Calu3 (cell line): ENCODE measurements at places on chromosomes 3 and 15.

GRCh38 chr3:151331696-151332095 is 2.3 kb upstream of the P2RY13 start:
- no peak for DNase-seq

DNA sequence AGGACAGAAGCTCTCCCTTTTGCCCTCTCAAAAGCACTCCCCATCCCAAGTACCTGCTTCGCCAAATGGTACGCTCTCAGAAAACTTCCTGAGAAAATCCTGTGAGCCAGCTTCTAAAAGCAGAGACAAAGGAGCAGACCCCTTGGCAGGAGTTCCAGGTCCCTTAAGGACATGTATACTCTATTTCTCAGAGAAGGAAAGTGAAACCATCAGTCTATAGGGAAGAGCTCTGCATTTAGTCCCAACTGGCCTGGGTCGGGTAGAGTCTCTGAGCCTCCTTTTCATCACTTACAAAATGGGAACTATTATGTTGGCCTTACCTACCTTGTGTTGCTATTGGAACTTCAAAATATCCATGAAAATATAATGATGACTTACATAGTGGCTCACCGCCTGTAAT is 19.7 kb downstream of the DAPK2 start:
- no peak for DNase-seq

DNA sequence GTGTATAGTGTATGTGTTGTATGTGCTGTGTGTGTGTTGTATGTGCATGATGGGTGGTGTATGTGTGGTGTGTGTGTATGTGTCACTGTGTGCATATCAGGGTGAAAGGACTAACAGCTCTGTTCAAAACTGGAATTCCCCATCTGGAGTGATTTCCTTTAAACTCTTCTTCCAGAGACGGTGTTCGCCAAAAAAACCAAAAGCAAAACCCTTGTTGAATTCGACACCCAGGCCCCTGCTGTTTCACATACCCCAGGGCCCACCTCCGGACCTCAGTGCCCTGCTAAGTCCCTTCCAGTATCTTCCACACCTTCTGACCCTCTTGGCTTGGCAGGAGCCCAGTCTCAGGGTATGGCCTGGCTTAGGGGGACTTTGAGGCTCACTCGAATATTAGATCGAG is 44.9 kb upstream of the SEC13 start:
- DNase-seq, result no peak

DNA sequence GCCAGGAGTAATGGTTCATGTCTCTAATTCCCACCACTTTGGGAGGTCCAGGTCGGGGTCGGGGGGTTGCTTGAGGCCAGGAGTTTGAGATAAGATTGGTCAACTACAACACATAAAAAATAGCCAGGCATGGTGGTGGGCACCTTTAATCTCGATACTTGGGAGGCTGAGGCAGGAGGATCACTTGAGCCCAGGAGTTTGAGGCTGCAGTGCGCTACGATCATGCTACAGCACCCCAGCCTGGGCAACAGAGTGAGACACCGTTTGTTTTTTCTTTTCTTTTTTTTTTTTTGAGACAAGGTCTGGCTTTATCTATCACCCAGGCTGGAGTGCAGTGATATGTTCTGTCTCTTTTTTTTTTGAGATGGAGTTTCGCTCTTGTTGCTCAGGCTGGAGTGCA is 1.3 kb upstream of the VPS33B start:
- DNase-seq, result no peak

- no peak for DNase-seq
These were observed 432.0 kb upstream of the TBL1XR1 start for GRCh38 chr3:177629276-177629675.

- DNase-seq, result no peak
These were observed 19.5 kb upstream of the FANCD2 start for GRCh38 chr3:10006762-10007090.

GRCh38 chr3:156898296-156898880 is 72.2 kb downstream of the LEKR1 start:
- DNase-seq, result no peak

- DNase-seq, result no peak
These were observed 13.5 kb upstream of the TIPIN start for GRCh38 chr15:66369773-66370651.

GRCh38 chr3:38755130-38755529 is 60.9 kb downstream of the SCN10A start:
- DNase-seq, result no peak

DNA sequence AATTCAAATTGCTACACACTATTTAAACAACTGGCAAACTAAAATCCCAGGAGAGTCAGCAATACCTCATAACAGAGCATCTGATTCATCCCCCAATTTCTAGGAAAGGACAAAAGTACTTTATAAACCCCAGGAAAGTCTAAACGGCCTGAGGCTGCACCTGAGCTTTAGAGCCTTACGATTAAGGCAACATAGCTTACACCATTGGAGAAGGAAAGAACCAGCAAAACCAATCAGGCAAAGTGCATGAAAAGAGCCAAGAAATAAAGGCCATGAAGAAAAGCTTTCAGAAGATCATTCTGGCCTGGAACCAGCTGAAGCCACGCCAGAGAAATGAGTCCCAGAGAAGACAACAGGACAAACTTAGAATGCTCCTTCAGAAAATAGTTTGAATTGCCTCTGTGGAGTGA is 48.1 kb downstream of the PTPN9 start:
- no peak for DNase-seq

- no peak for DNase-seq
These were observed 76.0 kb downstream of the MTHFS start for GRCh38 chr15:79820820-79821219.

DNA sequence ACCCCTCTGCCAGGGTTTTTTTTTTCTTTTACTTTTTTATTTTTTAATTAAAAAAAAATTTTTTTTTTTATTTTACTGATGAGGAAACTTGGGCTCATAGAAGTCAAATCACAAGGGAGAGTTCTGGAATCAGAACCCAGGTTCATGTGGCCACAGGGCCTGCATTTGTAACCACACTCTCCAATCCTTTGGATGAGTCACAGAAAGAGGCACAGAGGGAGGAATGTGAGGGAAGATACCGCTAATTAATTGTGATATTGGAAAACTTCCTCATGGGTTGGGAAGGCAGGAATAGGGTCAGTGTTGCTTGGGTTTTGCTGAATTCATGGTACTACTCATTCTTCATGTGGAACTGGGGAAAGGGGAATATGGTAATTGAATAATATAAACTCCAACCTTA is 132.9 kb upstream of the SLC6A11 start:
- no peak for DNase-seq

DNA sequence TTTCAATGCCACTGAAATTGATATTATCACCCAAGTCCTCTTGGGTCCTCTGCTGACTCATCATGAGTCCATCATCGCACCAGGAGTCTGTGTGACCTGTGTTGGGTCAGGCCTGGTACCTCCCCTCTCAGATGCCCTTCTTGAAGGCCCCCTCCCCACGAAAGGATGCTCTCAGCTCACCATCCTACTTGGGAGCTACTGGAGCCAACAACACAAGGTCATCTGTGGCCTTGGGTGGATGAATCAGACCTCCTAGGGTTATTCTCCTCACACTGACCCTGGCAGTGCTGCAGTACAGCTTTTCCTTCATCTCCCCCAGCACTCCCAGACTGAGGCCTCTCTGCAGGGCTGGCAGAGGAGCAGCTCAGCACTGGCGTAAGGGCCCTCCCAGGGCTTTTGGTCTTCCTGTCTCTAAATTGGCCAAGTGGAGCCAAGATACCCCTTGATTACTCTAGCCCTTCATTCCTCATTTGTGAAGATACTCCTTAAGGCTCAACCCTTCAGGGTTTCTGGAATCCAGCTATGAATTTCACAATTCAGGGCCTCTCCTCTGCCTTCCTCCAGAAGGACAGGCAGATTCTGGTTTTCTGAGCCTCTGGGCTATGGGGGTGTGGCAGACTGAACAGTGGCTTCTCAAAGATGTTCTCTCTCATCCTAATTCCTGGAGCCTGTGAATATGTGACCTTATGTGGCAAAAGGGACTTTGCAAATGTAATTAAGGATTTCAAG is 80.7 kb upstream of the GSK3B start:
- DNase-seq, result no peak

GRCh38 chr15:56045068-56045748 is 51.8 kb upstream of the NEDD4 start:
- no peak for DNase-seq

- no peak for DNase-seq
These were observed 171.1 kb downstream of the CHDH start for GRCh38 chr3:53675022-53675697.

DNA sequence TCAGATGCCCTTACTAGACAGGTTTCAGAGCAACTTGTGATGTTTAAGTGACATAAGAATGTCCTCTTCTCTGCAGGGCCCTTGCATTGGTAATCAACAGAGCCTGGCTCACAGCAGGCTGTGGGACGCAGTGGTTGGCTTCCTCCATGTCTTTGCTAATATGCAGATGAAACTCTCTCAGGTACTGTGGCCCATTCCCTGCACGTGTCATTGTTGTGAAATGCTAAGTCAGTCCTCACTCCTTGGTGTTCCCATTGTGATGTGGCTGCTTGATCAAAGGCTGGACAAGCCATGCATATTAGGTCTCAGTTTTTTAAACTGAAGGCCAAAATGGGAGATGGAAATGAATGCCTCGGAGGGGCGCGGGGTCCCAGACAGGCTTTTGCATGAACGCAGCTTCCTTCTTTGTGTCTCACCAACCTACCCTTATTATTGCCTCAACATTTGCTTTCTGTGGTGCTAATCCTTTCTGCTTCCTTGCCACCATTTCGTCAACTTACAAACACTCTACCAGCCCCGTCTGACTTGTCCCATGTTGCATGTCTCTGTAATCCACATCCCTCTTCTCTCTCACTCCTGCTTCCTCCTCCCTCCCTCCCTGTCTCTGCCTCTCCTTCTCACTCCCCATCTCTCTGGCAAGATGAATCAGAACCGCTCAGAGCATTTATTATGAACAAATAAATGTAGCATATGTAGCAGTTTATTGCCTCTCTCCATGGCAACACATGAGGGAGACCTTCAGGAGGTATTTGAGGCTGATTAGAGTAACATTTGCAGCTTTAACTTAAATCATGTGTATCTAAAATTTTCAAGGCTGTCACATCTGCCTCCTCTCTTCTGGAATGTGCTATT is 133.2 kb upstream of the CHRM5 start:
- no peak for DNase-seq

GRCh38 chr3:83523470-83524073 is 1435.2 kb upstream of the CADM2 start:
- peak; percentile 60 for DNase-seq
